ENCODE measurements at places on chromosomes 12 and 14.

GRCh38 chr12:1401891-1402290 is 192.5 kb downstream of the FBXL14 start:
- no peak for DNase-seq

GRCh38 chr12:52063981-52064649 is 5.7 kb upstream of the ATG101 start:
- DNase-seq, result no peak

GRCh38 chr14:61481701-61482100 is 160.3 kb downstream of the PRKCH start:
- DNase-seq, result no peak

DNA sequence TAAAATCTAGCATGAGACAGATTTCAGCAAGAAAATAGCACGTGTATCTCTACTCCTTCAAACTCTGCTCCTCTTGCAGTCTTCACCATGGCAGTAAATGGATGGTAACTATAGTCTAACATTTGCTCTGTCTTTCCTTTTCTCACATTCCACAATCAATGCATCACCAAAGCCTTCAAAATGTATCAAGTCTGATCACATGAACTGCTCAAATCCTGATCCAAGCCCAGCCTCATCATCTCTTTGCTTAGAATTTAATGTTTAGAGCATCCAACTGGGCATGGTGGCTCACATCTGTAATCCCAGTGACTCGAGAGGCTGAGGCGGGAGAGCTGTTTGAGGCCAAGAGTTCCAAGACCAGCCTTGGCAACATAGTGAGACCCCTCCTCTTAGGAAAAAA is 45.9 kb downstream of the CDK17 start:
- DNase-seq, result no peak

GRCh38 chr14:69087061-69087461 is 65.9 kb downstream of the DCAF5 start:
- no peak for DNase-seq

DNA sequence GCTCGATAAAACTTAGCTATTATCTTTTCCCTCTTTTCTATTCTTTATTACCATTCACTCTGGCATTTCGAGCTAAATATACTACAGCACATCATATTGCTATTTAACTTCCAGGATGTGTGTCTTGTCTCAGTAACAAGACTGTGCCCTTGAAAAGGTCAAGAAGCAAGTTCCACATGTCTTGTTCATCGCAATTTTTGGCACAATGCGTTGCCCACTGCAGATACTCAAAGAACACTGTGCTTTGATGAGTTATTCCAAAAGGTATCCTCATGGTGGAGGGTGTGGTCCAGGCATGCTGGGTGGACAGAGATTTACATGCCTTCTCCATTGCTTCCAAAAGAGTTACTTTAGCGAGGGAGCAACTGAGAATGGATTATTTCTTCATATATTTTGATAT is 6.6 kb downstream of the E2F7 start:
- DNase-seq, result no peak

DNA sequence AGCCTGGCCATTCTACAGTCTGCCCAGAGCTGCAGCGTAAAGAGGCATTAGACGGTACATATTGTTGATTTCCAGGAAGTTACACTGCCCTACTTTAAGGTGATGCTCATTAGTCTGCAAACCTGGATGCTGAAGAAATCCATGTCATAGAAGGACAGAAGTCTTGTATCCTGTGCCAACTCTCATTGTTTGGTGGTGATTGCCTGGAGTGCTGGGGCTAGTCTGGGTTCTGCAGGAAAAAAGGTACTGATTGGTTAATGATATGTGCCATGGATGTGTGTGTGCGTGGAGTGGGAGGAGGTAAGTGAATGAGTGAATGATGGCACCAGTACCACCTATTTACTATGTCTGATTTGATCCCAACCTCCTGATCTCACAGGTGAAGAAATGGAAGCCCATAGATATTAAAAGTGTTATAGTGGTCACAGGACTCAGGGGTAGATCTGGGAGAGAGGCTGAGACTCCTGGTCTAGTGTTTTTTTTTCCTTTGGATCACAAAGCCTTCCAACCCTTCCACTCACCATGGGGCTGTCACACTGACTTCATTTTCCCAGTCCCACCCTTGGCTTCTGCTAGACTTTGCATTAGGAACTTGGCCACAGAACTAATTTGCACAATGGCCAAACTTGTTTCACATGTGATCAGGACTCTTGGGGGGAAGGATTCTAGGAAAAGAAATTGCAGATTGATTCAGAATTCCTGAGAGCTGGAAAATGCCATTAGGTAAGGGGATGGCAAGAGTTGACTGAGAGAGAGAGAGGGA is 96.1 kb downstream of the TMX1 start:
- no peak for DNase-seq

Measured in urinary bladder (tissue), 4 donors.